ENCODE measurements at places on chromosomes 5 and 9.

DNA sequence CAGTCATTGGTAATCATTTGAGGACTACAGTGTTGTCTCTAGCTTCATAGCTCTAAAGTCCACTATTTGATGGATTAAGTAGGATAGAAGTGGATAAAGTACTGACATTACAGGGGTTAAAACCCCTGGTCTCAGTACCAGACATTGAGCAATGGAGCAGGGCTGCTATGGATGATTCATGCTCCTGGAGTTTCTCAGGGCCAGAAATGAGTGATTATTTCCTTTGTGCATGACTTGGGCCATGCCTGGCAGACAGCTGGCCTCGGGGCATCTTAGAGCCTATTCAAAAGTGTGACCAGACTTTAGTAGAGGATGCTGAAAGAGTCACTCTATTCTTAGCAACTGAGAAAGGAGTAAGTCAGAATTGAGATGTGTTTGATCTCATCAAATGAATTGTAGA is 350.7 kb upstream of the TLE4 start:
- no peak for DNase-seq

- DNase-seq = no peak
Measured at GRCh38 chr9:72856972-72857623, 95.8 kb downstream of the ALDH1A1 start.

DNA sequence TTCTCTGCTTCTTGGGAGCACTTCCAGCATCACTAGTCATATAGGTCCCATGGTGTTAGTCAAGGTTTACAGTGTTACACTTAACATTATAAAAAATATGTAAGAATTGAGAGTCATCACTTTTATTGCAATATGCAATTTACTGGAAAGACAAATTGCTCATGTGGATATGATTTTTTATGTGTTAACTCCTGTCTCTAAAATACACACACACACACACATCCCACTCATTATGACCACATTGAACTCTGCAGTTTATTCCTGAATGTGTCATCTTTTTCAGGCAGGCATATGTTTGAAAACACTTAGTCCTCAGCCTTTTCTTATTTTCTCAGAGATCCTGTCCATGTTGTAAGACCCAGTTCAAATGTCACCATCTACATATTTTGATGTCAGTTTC is 148.5 kb upstream of the MRPS30 start:
- DNase-seq = no peak

DNA sequence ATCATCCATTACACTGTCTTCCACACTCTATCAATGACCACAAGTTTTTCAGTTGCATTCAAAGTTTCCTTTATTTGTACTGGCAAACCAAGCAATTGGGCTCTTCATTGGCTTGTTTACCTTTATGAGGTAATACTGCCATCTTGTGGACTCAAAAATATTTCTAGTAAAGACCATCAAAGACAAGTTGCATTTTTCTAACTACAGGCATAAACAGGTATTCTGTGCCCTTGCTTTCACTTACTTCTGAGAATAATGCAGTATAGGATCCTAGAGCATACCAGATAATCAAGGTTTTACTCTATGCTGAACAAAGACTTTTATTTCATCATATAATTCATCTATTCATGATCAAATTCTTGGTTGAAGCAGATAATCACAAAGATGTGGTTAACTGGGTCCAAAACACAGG is 173.7 kb upstream of the POU5F2 start:
- no peak for DNase-seq

GRCh38 chr9:98807070-98807813 is at the start of gene GALNT12:
Gene GALNT12, plus strand, starts transcription at chr9:98807670. Its CDS starts 29 bp downstream, at chr9:98807699.
- DNase-seq = no peak

- DNase-seq = no peak
Measured at GRCh38 chr9:117029341-117029740, 342.2 kb downstream of the TRIM32 start.

GRCh38 chr5:150261231-150261630 is 28.3 kb downstream of the CAMK2A start:
- no peak for DNase-seq

DNA sequence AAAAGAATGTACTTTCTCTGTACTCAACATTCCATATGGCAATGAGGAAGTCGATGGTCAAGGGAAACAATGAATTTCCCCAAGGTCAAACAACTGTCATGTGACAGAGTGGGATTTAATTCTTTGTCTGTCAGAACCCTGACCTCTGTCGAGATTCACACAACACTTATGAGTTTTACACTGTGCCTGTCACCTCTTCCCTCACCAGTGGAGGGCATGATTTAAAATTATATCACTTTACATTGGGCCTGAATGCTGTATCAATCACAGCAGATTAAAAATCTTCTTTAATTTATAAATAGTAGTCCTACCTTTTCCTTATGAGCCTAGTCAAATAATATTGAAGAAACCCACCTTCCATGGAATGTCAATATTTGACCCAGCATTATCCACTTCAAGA is 276.7 kb downstream of the CDH10 start:
- no peak for DNase-seq

GRCh38 chr9:16970321-16970720 is 99.9 kb upstream of the BNC2 start:
- DNase-seq = no peak

GRCh38 chr5:113273948-113274347 is 160.8 kb downstream of the TSSK1B start:
- no peak for DNase-seq

DNA sequence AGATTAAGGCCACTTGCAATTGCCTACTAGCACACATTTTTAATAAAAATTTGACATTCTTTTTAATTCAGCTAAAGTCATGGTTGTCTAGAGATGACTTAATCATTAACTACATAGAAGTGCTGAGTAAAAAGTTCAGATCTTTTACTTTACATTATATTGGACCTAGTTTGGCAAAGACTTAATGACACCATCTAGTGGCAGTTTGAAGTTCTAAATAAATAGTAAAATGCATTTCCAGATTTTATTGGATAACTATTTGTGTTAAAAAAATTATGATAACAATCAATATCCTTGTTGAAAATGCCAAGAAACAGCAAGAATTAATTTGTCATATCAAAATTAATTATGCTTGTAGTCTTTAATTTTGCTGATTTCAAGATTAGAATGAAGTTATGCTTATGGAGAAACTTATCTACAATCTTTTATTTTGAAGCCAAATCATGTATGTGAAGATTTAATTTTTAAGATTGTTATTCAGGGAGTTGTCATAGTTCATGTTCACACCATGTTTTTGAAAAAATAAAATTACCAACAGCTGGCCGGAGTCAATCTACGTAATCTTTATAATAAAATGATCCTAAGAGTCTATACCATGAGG is 69.6 kb upstream of the PJA2 start:
- DNase-seq = no peak

DNA sequence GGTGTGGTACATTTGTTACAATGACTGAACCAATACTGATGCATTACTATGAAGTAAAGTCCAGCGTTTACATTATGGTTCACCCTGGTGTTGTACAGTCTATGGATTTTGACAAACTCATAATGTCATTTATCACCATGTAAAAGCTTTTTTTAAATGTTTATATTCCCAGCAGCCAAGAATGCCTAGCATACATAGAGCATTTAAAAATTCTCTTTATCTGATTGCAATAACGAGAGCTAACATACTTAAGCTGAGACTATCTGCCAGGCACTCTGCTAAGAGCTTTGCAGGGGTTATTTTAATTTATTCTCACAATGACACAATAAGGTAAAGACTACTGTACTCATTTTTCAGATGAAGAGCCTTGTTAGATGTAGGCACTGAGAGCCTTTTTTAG is 24.1 kb downstream of the PRDM6 start:
- no peak for DNase-seq

DNA sequence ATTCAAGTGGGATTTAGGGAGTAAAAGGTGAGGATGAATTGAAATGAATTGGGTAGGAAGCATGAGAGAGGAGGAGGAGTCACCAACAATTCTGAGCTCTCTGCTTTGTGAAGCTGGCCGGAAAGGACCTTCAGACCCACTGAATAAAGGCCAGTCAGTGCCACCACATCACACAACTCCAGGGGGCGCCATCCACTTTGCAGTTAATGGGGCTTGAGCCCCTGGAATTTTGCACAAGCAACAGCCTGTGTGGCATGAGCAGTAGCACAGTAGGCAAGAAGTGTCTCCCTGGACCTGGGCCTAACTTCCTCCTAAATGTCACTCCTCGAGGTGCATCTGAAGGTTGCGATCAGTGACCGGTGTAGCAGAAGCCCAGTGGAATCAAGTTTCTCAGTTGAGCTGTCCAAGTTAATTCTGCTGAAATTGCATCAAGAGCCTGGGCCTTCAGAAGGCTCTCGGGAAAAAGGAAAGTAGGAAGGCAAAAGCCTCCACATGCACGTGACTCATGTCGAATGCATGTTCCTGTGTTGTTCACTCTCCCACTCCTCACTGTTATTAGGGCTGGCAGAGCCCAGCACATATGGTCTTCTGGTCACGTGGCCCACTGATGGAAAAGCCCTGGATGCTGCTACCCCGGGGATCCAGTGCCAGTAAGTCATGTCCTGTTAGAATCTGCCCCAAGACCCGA is 27.8 kb upstream of the GLIS3 start:
- no peak for DNase-seq

DNA sequence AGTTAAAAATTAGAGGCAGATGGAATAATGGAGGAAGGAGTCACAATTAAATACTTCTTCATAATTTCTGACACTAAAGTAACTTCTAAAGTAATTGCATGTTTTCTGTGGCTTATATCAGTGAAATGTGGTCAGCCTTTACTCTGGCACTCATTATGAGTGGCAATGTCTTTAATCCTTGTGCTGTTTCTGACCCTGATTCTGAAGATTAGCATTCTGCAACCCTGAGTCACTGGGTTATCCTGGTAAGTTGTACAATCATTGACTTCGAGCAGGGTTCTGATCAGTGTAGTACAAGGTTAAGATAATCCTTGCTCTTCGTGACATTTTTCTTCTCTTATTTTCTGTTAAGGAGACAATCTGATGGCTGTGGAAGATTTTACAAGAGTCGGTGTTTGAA is 379.4 kb upstream of the RORB start:
- no peak for DNase-seq

DNA sequence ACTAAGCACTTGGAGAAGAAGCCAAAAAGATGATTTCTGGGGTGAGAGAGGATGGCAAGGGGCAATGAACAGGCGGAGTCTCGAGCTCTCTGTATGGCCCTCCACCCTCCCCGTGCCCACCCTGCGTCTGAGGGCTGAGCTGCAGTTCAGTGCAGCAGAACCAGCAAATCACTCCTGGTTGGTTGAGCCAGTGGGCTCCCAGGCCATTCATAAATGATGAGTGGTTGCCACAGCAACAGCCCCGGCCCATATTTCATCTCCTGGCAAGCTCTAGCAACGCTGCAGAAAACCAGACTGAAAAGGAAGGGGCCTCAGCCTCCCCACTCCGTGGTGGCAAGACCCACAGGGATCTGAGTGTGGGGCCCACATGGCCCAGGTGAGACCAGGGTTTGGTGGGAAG is 93.8 kb upstream of the PPP1R26 start:
- DNase-seq = no peak

GRCh38 chr5:116386633-116387032 is 188.0 kb downstream of the SEMA6A start:
- no peak for DNase-seq

DNA sequence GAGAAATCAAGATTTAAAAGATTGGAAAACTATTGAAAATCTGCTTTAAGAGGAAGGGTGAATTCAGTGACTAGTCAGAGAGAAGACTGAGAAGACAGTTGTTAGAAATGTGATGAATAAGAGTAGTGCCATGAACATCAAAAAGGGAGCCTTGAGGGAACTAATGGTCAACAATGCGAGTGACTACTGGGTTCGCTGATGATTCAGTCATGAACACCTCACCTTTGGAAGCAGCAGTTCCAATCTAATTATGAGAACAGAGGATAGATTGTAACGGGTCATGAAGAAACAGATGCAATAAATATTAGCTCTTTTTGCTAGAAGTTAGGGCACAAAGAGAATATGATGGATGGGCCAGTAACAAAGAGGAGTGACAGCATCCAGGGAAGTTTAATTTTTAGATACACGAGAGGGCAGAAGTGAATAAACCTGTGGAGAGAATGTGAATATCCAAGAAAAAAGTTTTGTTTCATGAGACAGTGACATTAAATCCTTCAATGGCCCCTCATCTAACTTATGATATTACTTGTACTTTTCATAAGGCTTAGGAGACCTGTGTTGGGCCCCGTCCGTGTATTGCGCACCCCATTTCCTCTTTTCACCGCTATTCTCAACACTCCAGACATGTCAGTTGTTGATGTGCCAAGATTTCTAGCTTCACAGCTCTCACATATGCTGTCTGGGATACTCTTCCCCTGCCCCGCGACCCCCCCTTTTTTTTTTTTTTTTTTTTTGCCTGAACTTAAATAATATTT is 23.5 kb upstream of the IFNE start:
- DNase-seq = no peak

DNA sequence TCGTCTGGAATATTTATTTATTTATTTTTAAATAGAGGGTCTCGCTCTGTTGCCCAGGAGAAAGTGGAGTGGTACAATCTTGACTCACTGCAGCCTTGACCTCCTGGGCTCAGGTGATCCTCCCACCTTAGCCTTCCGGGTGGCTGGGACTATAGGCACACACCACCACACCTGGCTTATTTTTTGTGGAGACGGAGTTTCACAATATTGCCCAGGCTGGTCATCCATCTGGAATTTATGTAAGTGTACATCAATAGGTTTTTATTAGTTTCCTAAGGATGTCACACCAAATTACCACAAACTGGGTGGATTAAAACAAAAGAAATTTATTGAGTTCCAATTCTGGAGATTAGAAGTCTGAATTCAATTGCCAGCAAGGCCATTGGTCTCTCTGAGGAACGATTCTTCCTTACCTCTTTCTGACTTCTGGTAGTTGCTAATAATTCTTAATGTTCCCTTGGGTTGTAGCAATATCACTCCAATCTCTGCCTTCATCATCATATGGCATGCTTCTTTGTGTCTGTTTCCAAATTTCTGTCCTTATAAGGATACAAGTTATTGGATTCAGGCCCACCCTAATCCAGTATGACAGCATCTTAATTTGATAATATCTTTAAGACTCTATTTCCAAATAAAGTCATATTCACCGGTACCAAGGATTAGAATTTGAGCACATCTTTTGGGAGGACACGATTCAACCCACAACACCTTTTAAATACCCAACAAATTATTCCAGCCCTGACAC is 16.3 kb upstream of the RAD23B start:
- DNase-seq = no peak

DNA sequence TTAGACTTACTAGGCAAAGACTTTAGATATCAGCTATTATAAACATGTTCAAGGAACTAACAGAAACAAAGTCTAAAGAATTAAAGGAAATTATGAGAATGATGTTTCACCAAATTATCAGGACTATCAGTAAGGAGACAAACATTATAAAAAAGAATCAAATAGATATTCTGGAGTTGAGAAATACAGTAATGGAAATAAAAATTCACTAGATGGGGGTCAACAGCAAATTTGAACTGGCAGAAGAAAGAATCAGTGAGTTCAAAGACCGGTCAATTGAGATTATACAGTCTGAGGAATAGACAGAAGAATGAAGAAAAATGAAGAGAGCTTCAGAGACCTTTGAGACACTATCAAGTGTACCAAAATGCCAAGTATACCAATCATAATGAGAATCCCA is 9.6 kb upstream of the IL13 start:
- DNase-seq = no peak

- no peak for DNase-seq
Measured at GRCh38 chr9:31336841-31337240, 1047.6 kb upstream of the ACO1 start.

GRCh38 chr5:96648593-96648992 is 13.6 kb upstream of the CAST start:
- DNase-seq = no peak

GRCh38 chr5:107884871-107885270 is 214.1 kb upstream of the EFNA5 start:
- no peak for DNase-seq

Data from cortex of kidney (tissue), 1 donor.